ENCODE measurements at places on chromosomes 2 and 18.

GRCh38 chr18:53191634-53192033 lies 851.6 kb downstream of the DCC start:
- DNase-seq = no peak

- DNase-seq = no peak
Observed at GRCh38 chr18:22169889-22170420, 566 bp downstream of the GATA6 start.

- no peak for DNase-seq
Observed at GRCh38 chr2:51505533-51505932, 473.6 kb upstream of the NRXN1 start.

GRCh38 chr2:109210431-109211200 lies 81.6 kb downstream of the SH3RF3 start:
- no peak for DNase-seq

- DNase-seq = no peak
Observed at GRCh38 chr2:71646028-71646427, 192.7 kb downstream of the DYSF start.

DNA sequence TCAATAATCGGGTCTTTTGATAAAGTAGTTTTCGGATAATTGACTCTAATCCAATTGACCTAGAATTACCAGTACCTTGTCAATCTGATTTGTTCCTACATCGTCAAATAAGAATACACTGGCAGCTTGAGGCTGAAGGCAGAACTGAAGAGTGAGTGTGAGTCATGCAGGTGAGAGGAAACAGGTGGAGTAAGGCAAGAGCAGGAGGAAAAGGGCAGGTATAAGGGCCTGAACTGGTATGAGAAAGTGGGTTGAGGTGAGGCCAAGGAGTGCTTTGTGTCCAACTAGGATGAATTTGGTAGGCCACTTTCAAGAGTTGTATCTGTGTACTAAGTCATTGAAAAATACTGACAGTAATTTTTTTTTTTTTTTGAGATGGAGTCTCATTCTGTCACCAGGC lies 186.0 kb downstream of the ZNF385B start:
- no peak for DNase-seq

GRCh38 chr2:172091761-172092566 lies 6.7 kb downstream of the DLX1 start:
- no peak for DNase-seq

- no peak for DNase-seq
Observed at GRCh38 chr2:28539118-28539541, 43.3 kb downstream of the PLB1 start.

GRCh38 chr2:229910832-229911412 lies 10.9 kb downstream of the TRIP12 start:
- DNase-seq = no peak

GRCh38 chr2:239675826-239676715 lies 275.3 kb upstream of the HDAC4 start:
- DNase-seq = no peak

- DNase-seq = no peak
Observed at GRCh38 chr2:55912926-55913325, 10.7 kb downstream of the EFEMP1 start.

DNA sequence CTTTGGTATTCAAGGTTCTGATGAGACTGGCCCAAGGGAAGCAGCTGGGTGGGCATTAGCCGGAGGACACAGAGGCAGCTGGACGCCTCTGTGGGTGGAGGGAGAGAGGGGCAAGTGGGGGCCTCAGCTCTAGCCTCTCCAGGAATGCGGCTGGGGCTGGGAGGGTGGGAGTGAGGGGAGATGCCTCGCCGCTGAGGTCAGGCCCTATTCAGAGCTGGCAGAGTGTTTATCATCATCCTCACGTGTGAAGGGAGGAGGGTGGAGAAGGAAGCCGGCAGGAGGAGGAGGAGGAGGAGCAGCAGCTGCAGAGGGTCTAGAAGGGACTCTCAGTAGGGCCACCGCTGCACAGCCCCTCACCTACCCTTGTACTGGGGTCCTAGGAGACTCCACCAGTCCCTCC lies 43.1 kb downstream of the TNS1 start:
- DNase-seq = peak; percentile 24

- DNase-seq = no peak
Observed at GRCh38 chr2:129404000-129404685, 575.3 kb upstream of the RAB6C start.

GRCh38 chr18:35609236-35609635 lies 27.7 kb downstream of the GALNT1 start:
- DNase-seq = no peak

DNA sequence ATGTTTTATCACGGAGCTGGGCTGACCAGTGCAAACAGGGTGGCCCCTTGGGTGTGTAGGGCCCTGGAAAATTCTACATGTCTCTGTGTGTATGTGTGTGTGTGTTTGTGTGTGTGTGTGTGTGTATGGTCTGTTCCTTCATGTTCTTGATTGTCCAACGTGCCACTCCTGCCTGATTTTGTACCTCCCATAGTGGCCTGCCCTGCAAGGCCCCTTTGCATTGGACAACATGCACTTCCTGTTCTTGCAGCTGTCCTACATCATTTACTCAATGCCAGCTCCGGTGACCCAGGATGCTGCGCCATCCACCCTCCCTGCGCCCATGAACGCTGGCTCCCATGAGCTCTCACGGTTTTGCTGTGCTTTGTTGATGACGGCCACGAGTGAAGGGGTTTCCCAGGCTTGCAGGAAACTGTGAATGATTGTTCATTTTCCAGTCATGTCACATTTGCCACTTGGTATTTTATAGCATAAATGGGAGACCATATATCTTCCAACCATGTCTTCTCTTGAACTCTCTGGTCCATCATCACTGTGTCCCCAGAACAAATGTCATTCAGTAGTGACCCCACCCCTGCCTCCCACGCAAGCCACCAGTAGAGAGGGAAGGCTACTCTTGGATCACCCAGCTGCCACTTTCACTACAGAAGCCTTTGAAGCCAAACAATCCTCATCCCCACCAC lies 69.7 kb upstream of the NCK2 start:
- DNase-seq = no peak

GRCh38 chr2:149617476-149617875 lies 29.9 kb upstream of the MMADHC start:
- no peak for DNase-seq

- no peak for DNase-seq
Observed at GRCh38 chr18:57833441-57834101, 30.5 kb upstream of the ATP8B1 start.

- no peak for DNase-seq
Observed at GRCh38 chr2:215736653-215737290, 276.6 kb downstream of the MREG start.

DNA sequence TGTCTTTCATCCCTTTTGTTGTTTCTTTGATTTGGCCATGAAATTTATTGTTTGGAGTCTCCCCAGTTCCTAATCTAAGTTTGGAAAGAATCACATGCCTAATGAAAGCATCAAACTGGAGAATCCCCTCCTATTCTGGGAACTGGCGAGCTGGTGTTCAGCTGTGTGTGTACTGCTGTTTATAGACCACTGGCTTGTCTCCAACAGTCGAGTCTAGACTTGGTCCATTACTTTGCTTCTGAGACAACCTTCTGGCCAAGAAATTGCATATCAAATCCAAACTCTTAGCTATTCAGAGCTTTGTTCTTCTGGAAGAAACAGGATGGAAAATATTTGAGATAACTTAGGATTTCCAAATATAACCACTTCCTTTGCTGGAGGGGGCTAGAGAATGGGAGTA lies 111.5 kb upstream of the THSD7B start:
- no peak for DNase-seq

GRCh38 chr2:70385966-70386595 lies 84.2 kb upstream of the FAM136A start:
- no peak for DNase-seq

GRCh38 chr2:119338826-119339561 lies 27.6 kb downstream of the C2orf76 start:
- peak; percentile 42 for DNase-seq

GRCh38 chr2:214899751-214900150 lies 90.3 kb upstream of the BARD1 start:
- DNase-seq = no peak

- no peak for DNase-seq
Observed at GRCh38 chr2:113965644-113966043, 75.8 kb downstream of the ACTR3 start.

DNA sequence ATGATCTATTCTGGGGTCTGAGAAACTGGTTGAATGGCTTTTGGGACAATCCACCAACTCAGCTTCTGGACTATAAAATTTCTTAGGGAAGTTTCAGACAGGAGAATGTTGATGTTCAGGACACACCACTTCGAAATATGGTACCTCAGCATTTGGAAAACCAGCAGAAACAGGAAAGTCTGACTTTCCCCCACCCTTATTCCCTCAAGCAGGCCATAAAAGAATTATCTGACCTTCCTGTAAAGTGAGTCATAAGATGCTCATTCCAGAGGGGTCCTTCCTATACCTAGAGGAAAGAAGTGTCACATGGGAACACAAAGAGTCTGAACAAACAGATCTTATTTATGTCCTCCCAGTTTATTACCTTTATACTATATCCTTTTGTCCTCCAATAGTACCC lies 415.0 kb downstream of the CPS1 start:
- no peak for DNase-seq

- DNase-seq = no peak
Observed at GRCh38 chr2:170354388-170354787, 176.4 kb downstream of the MYO3B start.

- DNase-seq = no peak
Observed at GRCh38 chr18:45379903-45380302, 235.4 kb upstream of the SLC14A2 start.

DNA sequence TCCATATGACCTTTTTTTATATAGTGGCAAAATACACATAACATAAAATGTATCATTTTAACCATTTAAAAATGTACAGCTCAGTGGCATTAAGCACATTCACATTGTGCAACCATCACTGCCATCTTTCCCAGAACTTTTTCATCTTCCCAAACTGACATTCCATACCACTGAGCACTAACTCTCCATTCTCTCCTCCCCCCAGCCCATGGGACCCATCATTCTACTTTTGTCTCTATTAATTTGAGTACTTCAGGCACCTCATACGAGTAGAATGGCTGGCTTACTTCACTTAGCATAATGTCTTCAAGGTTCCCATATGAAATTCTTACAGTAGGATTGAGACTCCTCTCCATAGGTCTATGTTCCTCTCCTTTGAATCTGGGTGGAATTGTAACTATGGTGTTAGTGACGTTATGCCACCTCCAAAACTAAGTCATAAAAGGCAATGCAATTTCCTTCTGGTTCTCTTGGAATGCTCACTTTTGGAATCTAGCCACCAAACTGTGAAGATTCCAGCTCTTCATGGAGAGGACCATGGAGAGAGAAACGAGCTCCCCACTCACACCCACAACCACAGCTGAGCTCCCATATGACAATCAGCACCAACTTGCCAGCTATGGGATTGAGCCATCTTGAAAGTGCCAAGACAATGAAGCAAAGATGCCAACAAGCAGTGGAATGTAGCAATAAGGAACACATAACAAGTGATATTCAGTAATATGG lies 9.8 kb upstream of the DNAJC27 start:
- no peak for DNase-seq

GRCh38 chr2:238160206-238161129 lies 1.7 kb downstream of the ERFE start:
- peak; percentile 22 for DNase-seq

DNA sequence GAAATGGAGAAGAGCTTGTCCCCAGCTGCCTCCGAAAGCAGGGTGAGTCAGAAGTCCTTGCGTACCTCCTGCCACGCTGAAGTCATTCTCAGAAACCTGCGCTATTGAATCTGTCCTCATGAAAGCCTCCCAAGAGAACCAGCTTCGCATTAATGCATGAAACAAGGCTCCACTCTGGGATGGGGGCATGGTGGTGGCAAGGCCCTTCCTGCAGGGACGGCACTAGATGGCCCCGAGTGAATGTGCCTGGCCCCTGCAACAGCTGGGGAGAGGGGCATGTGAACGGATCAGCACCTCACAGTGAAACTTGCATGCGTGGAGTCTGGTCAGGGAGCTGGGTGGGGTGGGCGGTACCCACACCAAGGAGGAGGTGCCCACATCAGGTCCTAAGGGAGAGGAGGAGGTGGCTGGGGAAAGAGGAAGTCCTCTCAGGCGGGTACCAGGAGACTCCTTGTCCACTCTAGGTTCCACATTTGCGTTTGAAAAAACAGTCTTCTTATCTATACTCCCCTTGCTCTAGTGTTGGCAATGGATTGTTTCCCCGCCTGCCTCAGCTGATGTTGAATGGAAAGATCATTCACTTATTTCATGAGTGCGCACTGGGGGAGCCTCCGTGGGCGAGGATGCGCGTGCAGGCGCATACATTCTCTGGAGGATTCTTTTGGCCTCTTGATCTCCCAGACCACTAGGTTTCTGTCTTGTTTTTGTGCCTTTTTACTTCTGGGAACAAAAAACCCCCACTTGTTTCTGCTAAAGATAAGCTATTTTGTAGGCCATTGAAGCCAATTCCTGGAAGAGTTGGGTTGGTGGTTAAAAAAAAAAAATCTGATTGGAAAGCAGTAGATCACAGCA lies 104.7 kb downstream of the KLHL29 start:
- DNase-seq = no peak

DNA sequence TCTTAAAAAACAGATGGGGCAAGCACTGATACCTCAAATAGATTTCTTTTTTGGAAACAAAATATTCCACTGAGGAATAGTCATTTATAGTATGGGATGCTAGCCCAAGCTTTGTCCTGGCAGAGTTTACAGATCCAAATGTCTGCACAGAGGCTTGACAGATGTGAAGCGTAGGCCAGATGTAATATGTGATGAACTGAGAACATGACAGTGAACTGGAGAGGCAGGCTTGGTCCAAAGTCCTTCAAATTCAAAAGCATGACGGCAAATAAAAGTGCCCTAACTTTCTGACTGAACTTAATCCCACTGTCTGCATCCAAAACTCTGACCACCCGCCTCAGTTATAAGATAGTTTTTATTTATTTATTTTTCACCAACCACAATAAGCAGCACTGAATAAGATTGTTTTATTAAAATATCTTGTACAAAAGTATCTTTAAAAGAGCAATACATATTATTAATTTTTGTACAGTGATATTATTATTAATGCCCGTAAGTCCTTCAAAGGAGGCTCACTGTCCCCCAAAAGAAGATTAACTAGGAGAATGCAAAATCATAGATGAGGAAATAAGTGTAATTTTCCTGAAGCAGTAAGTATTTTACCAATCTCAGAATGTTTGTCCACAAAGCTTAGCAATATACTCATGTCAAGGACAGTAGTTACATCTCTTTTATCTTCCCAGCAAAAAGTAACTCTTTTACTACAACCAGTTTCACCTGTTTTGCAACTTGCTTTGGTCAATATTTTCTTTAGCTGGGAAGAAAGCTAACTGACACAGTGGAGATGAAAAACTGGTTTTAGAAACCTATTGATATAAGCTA lies 10.7 kb upstream of the SPOPL start:
- DNase-seq = no peak

DNA sequence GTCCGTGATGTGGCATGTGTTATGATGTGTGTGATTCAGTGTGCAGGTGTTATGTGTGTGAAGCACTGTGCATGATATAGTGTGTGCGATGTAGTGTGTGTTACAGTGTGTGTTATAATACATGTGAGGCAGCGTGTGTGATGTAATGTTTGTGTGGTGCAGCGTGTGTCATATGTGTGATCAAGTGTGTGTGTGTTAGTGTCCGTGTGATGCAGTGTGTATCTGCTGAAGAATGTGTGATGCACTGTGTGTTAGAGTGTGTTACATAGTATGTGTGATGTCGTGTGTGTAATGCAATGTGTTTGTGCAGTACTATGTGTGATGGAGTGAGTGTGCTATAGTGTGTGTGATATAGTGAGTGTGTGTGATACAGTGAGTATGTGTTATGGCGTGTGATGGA lies 182.8 kb upstream of the SOX11 start:
- DNase-seq = no peak

GRCh38 chr18:5951515-5952091 lies 56.3 kb upstream of the TMEM200C start:
- DNase-seq = no peak
